8988T (cell line): ENCODE measurements at places on chromosomes 3 and 15.
A peak's percentile ranks its signal among the peaks of the same experiment; 100 is the strongest.

DNA sequence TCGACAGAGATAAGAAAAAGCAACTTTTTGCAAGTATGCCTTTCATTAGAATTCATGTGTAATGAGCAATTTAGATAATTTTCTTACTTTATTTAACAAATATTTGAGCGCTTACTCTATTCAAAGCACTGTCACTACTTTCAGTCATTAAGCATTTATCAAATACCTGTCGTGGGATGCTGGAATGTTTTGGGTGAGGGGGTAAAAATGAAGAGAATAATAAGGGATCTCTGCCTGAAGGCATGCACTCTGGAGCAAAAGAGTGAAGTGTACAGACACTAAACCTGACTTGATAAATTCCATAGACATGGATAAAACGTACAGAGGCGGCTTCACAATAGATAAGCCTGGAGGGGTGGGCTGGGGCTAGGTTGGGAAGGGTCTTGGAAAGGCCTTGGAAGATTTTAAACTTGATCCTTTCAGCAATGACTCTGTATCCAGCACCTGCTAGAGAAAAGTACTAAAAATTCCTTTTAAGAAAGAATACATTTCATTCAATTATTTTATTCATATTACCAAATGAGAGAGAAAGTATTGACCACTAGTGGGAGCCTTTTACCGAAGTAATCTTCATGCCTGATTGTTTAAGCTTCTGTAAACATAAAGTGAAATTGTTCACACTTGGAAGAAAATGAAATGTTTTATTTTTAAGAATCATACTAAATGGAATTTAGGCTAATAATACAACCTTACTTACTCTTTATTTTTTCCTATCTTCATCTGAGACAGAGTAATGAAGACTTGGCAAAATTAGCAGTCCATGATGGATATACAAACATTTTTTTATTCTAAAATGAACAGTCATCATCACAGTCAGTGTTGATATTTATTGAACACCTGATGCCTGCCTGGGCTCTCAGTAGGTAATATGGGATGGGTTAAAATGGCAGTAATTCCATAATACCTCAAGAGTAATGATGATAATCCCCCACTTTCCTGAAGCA is 113.2 kb downstream of the PPP2R3A start:
- DNase-seq = no peak

DNA sequence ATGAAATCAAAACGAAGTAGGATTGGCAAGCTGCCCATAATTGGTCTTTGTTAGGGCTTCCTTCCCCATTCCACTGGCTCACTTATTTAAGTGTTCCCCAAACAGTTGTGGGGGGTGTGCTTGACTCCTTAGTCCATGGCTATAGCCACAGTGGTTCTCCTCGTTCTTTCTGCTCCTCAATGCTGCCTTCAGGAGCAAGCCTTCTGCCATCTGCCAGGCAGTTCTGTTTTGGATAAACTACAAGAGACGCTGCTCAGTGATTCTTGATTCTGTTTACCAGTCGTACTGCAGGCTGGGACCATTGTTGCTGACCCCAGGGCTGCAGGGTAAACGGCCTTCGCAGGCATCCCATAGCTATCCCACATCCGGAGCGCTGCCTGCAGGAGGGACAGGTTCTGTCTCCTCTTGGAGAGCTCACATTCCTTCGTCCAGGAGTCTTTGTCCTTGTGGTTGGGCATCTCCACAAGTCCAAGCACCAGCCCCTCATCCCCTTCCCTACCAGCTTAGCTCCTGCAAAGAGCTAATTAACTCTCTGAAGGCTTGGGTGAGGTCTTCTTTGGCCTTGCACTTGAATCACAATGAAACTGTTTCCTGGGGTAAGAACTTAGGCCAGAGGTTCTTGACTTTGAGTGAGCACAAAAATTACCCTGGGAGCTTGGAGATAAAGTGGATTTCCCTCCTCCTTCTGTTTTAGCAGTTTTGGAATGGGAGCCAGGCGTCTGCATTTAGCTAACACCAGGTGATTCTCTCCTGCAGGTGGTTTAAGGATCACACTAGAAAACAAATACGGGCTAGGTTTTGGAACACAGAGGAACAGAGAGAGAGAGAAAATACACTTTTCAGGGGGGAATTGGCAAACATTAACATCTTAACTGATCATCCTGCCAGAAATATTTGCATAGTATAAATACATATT is 114.9 kb downstream of the SV2B start:
- no peak for DNase-seq

- no peak for DNase-seq
Observed at GRCh38 chr3:122988508-122988907, 39.1 kb downstream of the SEMA5B start.

DNA sequence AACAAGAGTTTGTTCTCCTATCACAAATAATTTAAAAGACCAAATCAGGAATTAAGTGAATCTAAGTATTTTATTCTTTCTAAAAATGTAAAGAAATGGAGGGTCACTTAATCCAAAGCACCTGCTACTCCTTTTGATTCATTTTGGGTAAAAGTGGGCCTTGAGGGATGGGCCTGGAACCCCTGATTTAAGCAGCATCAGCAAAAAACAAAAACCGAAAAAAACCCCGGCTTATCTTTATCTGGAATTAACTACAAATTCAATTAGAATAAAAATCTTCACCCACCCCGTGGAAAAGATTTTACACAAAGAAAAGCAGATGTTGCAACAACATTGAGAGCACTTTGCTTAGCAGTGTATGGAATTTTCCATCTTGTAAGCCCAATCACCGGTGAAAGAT is 1018.2 kb downstream of the MCTP2 start:
- DNase-seq = no peak

DNA sequence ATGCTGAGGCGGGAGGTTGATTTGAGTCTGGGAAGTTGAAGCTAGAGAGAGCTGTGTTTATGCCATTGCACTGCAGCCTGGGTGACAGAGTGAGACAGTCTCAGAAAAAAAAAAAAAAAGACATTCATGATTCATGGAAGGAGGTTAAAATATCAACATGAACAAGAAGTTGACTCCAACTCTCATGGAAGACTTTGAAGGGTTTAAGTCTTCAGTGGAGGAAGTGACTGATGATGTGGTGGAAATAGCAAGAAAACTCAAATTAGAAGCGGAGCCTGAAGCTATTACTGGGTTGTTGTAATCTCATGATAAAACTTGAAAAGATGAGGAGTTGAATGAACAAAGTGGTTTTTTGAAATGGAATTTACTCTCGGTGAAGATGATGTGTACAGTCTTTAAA is 491.8 kb downstream of the SQOR start:
- DNase-seq = no peak

DNA sequence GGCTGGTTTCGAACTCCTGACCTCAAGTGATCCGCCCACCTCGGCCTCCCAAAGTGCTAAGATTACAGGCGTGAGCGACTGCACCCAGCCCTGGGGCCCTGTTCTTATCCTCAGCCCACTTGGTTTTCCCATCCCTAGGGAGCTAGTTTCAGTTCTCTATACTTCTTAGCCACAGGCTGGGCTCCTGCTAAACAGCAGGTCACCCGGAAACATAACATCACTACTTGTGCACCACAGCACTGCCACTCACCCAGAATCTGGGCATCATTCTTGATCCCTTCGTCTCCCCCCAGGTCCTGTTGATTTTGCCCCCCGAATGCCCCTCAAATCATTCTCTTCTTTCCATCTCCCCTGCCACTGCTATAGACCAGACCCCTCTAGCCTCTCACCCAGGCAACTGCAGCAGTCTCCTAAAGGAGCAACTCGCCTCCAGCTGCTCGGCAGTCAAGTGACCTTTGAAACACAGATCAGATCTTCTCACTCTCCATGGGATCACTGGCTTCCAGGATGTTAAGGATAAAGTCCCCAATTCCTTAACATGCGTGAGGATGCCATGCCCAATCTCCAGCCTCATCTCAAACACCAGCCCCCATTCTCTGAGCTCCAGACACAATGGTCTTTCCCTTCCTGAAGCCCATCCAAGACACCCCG is 5.6 kb upstream of the AP3S2 start:
- DNase-seq = no peak

DNA sequence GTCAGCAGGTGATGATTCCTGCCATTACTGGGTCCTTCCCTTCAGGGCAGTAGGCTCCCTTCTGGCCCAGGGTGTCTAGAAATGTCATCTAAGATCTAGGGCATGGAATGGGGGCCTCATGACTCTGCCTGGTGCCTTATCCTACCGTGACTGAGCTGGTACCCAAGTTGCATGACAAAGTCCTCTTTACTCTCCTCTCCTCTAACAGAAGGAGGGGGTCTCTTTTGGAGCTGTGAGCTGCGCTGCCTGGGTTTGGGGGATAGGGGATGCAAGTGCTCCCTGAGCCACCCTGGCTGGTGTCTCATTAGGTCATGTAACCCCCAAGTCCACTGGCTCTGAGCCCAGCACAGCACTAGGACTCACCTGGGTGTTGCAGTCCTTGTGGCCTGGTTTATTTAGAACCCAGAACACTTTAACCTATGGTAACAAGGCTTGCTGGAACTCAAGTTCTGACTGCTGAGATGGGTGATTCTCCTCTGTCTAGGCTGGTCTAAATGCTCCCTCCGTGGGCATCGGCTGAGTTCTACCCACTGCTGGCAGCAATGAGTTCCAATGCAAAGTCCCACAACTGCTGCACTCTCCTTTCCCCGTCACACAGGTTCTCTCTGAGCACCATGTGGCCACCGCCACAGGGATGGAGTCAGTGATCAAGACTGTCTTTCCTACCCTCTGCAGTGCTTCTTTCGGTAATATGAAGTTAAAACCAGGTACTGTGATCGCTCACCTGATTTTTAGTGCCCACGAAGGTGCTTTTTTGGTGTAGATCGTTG is 34.0 kb downstream of the XXYLT1 start:
- no peak for DNase-seq

DNA sequence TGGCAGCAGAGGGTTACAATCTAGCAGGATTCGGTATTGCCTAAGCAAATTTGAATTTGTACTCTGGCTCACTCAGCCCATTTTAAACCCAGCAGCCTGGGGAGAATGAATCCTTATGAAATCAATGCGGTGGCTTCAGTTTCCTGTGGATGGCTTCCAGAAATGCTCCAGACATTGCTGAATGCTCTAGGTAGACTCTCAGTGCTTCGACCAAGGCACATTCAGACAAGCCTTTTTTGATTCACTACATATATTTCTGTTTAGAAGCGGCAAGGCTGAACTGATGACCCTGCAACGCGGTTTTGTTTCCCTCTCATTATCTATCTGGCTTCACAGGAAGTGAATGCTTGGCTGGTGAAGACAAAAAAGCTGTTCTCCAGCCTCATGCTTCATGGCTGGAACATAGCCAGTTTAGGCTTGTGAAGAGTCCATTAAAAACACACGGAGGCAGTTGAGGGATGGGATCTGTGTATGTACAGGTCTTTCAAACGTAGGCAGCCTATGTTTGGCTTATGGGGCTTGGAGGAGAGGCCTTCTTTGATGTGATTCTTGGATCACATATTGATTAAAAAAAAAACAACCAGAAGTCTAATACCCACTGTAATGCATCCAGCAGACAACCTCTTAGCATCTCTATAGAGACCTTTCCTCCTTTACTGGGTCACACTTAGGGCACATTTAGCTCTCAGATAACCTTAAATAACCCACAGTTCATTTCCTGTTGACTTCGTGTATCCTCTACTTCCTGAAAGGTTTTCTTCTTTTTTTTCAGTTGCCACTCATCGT is 400.2 kb upstream of the TBL1XR1 start:
- no peak for DNase-seq

DNA sequence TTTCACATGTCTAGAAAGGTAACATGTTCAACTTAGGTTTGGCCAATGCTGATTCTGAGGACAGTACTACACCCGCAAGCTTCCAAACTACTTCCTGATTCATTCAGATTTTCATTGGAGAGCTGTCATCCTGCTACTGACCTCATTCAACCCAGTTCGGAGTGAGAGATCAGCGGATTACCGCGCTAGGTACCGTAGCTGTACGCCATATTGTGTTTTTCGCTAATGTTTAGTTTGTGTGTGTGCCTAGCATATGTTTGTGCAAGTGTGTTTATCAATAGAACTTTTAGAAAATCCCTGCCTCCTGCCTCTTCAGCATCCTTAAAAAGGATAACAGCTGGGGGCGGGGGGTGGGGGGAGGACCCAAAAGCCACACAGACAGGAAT is 1.1 kb downstream of the ZBTB20 start:
- DNase-seq = peak; percentile 26

- no peak for DNase-seq
Observed at GRCh38 chr15:70442616-70443321, 320.6 kb downstream of the UACA start.

DNA sequence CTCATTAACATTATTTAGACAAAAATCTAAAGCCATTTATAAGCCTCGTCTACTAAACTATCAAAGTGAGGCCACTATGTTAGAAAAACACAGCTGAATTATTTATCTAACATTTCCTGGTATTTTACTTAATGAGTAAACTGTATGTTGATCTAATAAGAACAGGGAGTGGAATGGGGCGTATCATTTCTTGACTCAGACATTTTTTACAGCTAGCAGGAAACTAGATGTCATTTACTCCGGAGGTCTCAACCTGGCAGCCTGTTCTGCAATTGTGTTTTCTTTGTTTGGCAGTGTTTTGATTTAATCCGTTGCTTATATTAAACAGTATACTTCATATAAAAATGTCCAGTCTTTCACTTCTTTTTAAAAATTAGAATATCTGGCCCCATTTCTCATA is 79.1 kb upstream of the ABI3BP start:
- DNase-seq = no peak

DNA sequence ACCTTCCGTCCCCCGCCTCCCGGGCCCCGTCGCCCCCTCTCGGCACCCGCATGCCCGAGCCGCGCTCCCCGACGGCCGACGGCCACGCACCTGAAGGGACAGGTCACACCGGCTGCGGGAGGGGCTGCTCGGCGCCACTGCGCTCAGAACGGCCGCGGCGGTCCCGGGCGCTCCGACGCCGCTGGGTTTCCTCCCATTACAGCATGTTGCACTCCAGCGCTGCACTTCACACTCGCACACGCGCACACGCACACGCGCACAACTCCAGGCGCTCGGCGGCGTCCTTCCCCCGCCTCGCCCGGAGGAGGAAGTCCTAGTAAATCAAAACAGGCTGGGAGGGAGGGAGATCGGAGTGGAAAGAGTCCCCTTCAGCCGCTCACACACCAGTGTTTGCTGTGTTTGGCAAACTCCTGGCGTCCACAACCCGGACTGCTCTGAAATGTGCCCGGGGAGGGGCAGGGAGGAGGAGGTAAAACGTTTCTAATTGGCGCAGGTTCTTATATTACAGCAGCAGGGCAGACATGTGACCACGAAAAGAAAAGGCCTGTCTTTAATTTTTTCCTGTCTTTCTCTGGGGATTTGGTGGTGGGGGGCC is 76.7 kb upstream of the VGLL4 start:
- peak; percentile 53 for DNase-seq

DNA sequence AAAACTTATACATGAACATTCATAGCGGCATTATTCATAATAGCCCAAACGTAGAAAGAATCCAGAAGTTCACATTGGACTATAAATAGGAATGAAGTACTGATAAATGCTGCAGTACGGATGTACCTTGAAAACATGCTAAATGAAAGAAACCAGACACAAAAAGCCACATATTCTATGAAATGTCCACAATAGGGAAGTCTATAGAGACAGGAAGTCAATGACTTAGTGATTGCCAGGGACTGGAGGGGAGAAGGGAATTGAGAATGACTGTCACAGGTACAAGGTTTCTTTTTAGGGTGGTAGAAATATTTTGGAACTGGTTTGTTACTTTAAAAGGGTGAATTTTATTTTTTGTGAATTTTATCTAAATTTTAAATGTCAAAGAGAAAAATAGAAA is 71.4 kb upstream of the SKOR1 start:
- no peak for DNase-seq

GRCh38 chr3:194407423-194407822 is 8.4 kb upstream of the GP5 start:
- DNase-seq = no peak
